ENCODE measurements at places on chromosomes 7 and 10.

DNA sequence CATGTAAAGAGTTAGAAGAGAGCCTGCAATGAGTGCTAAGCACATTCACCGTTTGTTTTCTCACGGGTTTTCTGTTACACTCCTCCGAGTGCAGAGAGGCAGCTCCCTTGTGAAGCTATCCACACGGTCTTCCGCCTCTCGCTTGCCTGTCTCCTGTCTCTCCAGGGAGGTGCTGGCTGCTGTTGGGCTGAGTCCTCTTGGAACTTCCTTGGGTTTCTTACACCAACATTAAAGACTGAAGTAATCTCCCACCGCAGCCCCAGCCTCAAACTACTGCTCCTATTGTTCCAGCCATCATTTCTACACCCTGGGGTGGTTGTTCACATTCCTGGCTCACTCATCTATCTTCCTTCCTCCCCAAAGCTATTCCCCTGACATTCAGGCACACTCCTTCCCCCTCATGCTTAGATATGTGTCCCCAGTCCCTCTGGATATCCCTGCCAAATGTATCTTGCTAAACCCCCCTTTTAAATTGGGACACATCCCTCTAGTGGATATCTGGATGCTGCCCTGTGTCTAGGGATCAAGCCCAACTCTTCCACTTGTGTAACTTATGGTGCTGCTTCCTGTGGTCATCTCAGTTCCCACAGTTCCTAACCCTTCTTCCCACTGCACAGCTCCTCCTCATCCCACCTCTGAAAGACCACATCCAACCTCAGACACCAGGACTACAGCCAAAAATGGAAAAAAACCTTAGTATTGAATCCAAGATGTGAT is 14.1 kb downstream of the ESYT2 start:
- no peak for DNase-seq

DNA sequence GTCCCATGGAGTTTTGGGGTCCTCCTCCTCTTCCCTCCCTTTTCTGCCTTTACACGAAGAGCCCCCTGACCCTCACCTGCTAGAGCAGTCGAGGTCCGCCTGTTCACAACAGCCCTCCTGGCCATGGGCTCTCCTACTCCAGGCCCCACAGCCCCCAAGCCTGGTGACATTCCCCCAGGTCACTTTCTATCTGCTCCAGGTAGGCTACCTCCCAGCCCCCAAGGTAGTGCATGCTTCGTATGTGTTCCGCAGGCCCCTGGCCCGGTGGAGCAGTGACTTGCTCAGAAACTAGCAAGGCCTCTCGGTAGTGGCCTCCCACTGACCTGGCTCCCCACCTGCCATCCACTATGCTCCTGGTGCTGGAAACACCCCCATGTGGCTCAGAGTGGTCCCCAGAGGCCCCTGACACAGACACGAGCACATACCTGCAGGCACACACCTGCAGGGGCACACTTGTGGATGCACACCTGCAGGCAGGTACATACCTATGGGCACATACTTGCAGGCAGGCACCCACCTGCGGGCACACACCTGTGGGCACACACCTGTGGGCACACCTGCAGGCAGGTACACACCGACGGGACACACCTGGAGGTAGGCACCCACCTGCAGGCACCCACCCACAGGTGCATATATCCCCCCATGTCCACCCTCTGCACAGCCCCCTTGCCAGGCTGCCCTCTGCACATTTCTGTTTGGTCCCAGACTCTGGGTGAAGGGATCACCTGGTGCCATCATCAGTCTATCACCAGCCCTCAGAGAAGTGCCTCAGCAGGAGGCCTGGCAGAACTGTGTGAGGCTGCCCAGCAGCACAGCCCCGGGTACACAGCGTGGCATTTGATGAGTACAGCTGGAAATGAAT is 322.5 kb downstream of the PTPRN2 start:
- no peak for DNase-seq

GRCh38 chr7:135795846-135796570 is 47.4 kb upstream of the FAM180A start:
- no peak for DNase-seq

- DNase-seq, result no peak
These were observed 75.2 kb downstream of the DNAJB6 start for GRCh38 chr7:157412021-157412443.

DNA sequence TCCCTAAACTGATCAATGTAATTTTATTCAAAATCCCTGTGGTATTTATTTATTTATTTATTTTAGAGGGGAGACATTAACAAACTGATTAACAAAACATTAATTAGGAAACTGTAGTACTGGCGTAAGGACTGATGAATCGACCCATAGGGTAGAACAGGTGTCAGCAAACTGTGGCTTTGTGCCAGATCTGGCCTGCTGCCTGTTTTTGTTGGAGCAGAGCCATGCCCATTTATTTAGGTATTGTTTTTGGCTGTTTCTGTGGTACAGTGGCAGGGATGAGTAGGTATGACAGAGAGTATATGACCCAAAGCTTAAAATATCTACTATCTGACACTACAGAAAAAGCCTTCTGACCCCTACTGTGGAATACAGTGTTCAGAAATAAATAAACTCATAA is 332.5 kb upstream of the ETV1 start:
- no peak for DNase-seq

GRCh38 chr10:43262902-43263466 is 3.9 kb downstream of the RASGEF1A start:
- DNase-seq, result no peak

GRCh38 chr10:46527241-46527811 is 29.1 kb downstream of the GPRIN2 start:
- DNase-seq, result no peak

- DNase-seq, result no peak
These were observed 36.6 kb downstream of the AP3M1 start for GRCh38 chr10:74114041-74114448.

GRCh38 chr7:150413640-150414081 is 34.5 kb downstream of the ZNF775 start:
- DNase-seq, result no peak

- no peak for DNase-seq
These were observed 152.5 kb downstream of the SEMA3A start for GRCh38 chr7:84042110-84042539.

GRCh38 chr10:8404721-8405120 is 350.2 kb downstream of the GATA3 start:
- DNase-seq, result no peak

DNA sequence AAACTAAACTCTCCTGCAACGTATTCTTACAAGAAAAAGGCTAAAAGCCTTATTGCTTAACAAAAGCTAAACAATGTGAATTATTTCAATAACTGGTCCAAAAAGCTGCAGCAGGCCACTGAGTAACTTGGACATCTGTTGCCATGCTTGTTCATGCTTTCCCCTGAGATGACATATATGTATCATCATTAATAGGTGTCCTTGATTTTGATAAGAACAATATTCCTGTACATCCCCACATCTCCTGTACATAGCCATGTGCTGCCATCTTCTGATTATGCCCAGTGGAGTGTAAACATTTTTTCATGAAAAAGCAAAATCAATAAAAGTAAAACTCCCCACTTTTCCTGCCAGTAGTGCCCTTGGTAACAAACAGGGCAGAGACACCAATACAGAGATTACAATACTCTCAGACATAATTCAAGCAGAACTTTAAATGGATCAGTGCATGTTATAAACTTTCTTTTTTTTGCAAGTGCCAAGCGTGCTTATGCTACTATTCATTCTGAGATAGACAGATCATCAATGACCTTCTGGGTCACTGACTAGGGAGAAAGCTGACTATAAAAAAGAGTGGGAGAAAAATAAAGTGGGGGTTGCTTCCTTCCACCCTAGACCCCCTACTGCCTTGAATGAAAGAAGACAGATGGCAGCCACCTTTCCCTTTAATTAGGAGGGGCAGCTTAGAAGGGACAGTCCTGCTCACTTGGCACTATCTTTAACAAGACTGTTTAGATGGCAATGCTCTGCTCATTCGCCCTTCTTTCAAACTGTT is 205.5 kb upstream of the KLF14 start:
- DNase-seq, result no peak

GRCh38 chr7:43249823-43250145 is 137.3 kb downstream of the HECW1 start:
- no peak for DNase-seq

GRCh38 chr7:130987092-130987491 is 253.1 kb upstream of the KLF14 start:
- no peak for DNase-seq

- no peak for DNase-seq
These were observed 606.0 kb upstream of the GHITM start for GRCh38 chr10:83533290-83533689.

- peak; percentile 60 for DNase-seq
These were observed 56.6 kb downstream of the PARD3 start for GRCh38 chr10:34758447-34758996.

DNA sequence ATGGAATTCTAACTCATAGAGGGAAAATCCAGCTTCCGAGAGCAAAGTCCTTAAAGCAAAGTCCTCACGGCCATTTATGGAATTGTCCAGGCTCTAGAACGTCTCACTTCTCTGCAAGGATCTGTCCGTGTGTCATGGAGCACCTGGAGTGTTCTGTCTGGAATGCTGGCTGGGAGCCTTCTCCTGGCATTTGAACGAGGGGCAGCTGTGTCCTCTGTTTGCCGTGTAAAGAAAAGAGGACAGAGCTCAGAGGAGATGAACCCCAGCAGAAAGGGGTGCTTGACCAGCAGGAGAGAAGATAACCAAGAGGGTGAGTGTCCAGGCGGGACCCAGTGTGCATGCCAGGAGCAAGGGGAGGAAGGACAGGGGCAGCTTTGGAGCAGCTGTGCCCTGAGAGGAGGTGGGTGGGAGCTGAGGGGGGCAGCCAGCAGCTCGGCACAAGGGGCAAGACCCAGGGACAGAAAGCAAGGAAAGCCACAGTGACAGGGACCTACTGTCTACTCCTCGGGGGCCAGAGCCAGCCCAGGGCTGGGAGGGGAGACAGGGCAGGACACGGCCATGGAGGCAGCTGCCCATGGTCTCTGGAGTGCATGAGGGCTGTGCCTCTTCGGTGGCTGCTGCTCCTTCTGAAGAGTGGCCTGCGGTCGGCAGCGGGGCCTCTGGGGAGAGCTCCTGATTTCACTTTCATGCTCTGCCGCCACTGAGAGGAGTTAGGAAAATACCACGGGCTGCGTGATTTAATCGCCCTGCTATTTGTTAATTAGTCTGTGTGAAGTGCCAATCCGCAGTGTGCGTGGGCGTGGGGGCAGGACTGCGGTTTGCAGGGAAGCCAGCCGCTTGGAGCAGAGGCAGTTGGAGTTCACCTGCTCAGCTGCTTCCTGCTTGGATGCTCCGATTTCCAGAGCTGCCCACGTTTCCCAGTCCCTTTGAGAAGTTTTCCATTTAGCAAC is 149.3 kb upstream of the SHH start:
- no peak for DNase-seq

- DNase-seq, result no peak
These were observed 49.1 kb upstream of the FXYD4 start for GRCh38 chr10:43322331-43322730.

- no peak for DNase-seq
These were observed 108.9 kb downstream of the IPMK start for GRCh38 chr10:58158806-58159205.

GRCh38 chr10:25257646-25258045 is 82.8 kb downstream of the GPR158 start:
- DNase-seq, result no peak

DNA sequence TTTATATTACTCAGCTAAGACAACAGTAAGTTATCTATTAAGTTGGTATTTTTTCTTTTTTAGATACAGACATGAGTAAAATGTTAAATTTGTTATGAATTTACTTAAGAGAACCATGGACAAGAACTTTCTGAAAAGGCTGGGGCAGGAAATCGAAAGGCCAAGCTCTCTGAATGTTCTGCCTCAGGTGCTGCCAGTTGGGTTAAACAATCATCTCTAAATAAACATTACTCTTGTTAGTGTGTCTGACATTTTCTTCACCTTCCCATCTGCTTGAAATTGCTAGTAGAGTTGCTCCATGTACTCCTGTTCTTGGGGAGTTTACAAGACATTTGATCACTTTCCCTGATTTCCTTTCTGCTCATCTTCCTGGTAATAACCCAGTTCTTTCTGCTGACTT is 87.5 kb downstream of the ANKRD7 start:
- DNase-seq, result no peak

- peak; percentile 88 for DNase-seq
These were observed 1224.2 kb upstream of the SORCS1 start for GRCh38 chr10:108388706-108389105.

- no peak for DNase-seq
These were observed 105.4 kb upstream of the ZMIZ1 start for GRCh38 chr10:78963074-78964034.

DNA sequence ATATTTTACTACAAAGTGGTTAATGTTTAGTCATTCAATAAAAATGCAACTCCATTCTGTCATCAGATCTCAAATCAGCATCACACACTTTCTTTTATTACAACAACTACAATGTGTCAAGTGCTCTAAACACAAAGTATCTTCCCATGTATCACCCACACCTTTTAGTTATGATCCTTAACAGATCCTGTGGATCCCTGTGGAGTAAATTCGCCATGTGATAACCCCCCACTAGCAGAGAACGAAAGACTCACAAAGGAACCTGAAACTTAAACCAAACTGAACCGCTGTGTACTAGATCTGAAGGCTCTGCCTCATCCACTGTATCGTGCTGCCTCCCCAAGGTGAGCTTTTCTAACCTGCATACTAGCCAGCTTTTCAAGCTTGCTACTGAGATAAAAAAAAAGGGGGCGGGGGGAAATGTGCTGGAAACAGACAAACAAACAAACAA is 1.7 kb downstream of the DPY19L1 start:
- no peak for DNase-seq

DNA sequence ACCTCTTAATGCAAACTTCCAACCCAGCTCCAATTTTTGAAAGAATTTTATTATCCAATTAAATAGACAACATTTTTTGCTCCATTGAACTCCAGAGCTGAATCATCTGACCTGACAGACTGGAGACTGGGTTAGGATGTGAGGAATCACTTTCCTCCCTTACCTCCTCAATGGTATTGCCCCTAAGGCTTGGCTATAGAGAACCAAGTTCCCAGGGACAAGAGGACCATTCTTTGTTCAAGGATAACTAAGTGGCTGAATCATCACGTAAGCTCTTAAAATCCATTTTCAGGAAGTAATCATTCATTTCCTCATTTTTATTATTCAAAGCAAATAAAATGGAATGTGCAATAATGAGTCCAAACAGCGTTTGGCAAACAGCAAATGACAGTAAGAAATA is 335.1 kb downstream of the GATA3 start:
- DNase-seq, result no peak
